ENCODE measurements at places on chromosomes 3 and 15. TPM values are rescaled to one million over a fixed set of nuclear protein-coding genes. Genes with fewer than 3 reads are reported as not detected.
A peak's percentile ranks its signal among the peaks of the same experiment; 100 is the strongest.

DNA sequence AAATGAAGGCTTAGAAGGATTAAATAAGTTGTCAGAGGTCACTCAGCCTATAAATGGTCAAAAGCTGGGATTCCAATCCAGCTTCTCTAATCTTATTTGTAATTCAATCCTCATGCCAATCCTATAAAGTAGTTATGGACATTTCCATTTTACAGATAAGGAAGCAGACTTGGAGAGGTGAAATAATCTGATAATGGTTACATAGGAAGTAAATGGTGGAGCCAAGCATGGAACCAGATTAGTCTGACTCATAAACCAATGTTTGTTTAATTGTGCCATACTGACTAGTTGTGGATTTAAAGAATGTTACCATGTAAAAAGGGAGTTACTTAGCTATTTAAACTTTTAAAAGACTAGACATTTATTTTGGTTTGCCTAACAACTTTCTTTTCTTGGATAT is 59.7 kb downstream of the KCNAB1 start:
- DNase-seq = no peak

Gene GABRA5
- not detected for total RNA-seq

DNA sequence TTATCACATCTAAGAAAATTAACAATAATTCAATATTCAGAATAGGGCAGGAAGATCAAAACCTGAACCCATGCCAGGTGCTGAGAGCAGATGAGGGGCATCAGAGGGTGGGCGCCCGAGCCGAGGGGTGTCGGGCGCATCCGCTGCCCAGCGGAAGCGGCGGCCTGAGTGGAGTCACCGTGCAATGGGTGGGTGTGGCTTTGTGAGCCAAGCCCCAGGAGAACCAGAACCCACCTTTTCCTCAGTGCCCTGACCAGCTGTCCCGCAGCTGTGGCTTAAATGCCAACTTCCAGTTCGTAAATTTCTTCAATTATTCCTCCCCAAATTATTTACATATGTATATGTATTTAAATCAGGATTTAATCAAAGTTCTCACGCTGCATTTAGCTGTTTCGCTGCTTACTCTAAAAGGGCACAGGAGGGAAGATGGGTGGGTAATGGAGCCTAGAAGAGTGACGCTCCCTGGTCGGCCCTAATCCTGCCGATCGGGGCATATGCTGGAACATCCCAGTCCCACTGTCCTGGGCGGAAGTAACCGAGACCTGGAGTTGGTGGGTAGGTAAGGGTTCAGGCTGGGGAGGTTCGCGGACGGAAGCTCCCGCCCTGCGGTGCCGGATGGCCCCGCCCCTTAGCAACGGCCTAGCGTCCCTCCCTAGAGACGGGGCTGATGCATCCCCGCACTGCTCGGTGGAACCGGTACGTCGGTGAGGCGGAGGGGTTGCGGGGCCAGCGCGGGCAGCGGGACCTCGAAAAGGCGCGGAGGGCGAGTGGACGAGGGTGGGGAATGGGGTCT is 1.3 kb downstream of the DNAH1 start:
- DNase-seq = no peak

Gene PGBD4
- total RNA-seq = 2.3 TPM

- DNase-seq = peak; percentile 23
Observed at GRCh38 chr15:78211189-78211921, 23.0 kb downstream of the ACSBG1 start.

- no peak for DNase-seq
Observed at GRCh38 chr15:79430901-79431635, 1.1 kb upstream of the MINAR1 start.

GRCh38 chr3:62559831-62560445 is 186.6 kb upstream of the FEZF2 start:
- no peak for DNase-seq

Gene HERC2
- 45.2 TPM for total RNA-seq

GRCh38 chr3:37765591-37766488 is 95.8 kb upstream of the CTDSPL start:
- no peak for DNase-seq

Gene MESP2
- total RNA-seq = not detected

DNA sequence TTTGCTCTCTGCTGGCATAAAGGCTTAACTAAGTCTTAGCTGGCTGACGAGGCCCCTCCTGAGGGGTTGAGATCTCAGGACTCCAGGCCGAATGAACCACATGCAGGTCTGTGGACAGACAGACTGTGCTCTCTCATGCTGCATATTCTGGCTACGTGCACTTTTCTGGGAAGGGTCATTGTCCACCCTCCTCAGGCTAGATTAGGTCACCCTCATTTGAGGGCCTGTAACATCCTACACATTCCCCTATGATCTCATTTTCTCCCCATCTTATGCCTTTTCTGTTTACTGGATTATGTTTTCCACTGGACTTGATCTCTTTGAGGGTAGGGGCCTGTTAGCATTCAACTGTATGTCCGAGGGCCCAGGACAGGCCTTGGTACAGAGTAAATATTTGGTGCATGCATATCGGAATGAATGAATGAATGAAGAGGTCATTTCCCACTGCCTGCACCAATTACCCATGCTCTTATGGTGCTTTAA is 13.7 kb downstream of the EEFSEC start:
- no peak for DNase-seq

DNA sequence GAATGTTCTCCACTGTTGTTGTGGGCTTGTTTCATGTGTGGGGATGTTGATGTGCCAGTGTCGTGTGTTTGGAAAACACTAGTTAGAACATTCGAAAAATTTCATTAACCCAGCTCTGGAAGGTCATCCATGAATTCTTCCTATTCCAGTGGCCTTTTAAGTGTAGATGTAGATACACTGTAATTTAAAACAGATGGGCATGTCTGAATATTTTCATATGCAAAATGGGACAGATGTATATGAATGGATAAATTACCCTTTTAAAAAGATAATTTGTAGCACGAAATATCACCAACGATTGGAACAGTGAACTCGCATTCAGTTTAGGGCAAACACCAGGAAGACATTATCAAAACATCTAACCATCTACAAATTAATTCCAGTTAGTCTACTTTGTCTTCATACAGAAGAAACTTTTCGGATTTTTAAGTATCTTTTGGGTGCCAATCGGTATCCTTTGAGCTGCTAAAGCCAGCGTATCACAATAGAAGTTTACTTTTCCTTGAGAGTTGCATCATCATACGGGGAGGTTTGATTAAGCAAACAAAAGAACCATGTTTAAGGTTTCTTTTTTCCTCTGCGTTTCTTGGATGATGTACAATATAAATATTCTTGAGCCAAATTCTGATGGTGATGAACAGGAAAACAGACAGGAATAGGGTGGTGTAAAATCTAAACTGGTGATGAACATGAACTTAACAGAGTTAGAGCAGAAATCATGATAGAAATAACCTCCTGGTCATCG is 528.1 kb downstream of the FOXP1 start:
- no peak for DNase-seq

Gene TRANK1
- total RNA-seq = 2.9 TPM

- DNase-seq = no peak
Observed at GRCh38 chr3:62363275-62363674, 10.1 kb downstream of the FEZF2 start.

Measured in suprapubic skin (tissue), 4 donors.